Pericardium fibroblast (primary cell): ENCODE measurements at places on chromosomes 5 and 9. TPM values are rescaled to one million over a fixed set of nuclear protein-coding genes. Genes with fewer than 3 reads are reported as not detected.

Gene CREBRF
- total RNA-seq = 6.9 and 8.2 TPM in 2 replicates

Gene DBH
- total RNA-seq = not detected in 2 replicates

Gene ZNF300
- 2.6 and 4.6 TPM in 2 replicates for total RNA-seq

Gene ZNF879
- 2.0 and 6.2 TPM in 2 replicates for total RNA-seq

Gene XRCC4
- total RNA-seq = 2.6 and 8.4 TPM in 2 replicates
